ENCODE measurements at places on chromosomes 13 and 19.

DNA sequence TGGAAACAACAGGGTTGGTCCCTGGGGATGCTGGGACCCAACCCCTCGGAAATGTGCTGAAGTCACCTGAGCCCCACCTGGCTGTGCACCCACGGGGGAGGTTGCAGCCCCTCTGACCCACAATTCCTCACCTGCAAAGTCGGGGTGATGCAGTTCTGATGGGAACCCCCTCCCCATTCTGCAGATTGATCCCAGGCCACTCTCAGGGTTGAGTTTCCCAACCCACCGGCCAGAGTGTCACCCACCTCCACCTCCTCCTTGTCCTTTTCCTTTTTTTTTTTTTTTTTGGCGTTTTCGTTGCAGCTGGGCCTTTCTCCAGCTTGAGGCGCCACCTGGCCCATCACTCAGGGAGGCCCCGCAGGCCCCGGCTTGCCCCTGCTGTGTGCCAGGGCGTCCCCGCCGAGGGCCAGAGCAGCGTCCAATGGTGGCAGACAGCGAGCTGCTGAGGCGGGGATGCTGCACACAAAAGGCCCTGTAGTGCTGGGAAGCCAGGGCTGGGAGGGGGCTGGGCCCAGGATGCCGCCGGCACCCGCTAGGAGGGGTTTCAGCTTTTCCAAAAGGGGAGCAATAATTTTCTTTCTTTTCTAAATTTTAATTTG, 4.6 kb downstream of the PIK3R2 start:
- no peak for DNase-seq

DNA sequence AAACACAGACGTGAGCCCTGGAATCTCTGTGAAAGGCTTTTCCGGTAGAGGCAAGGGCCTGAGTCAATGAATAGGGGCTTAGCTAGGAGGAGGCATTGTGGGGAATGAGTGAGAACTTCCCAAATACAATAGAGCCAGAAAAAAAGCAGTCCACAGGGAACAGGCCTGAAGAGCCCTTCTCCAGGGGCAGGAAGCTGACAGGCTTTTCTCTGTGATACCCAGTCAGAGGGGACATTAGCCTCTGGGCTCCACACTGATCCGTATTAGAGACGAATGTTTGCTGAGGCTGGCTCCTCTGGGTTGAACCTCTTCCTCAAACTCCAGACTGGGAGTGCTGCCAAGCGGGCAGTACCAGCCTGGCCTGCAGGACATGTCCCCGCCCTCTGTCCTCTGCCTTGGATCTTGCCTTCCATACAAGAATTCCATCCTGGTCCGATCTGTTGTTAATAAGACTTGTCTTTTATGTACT, 2.3 kb downstream of the DHRS12 start:
- no peak for DNase-seq

DNA sequence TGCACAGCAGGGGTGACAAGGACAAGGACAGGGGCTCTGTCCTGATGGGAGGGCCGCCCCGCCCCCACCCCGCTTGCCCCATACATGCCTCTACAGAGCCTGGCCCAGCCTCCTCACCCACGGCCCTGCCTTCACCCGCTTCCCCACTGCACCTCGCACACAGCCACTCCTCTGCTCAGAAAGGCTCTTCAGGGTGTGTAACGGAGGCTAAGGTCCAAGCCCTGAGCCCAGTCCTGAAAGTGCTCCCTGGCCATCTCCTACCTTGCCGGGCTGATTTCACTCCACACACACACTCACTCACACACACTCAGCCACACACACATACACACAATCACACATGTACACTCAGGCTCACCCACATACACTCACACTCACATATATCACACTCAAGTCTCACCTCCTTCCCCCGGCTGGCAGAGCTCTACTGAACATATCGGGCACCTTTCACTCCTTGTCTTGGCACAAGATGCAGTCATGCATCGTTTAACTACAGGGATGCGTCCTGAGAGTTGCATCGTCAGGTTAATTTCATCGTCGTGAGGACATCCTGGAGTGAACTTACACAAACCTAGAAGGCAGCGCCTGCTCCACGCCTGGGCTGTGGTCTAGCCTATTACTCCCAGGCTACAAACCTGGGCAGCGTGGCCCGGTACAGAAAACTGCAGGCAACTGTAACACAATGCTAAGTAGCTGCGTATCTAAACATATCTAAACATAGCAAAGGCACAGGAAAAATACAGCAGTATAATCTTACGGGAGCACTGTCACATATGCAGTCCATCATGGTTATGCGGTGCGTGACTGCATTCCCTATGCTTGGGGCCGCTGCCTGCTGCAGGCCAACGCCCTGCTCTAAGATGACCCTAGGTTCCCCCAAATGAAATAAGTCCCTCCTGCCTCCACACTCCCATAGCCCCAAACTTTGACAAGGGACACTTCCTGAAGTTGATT, 13.1 kb downstream of the EPS15L1 start:
- DNase-seq = no peak

DNA sequence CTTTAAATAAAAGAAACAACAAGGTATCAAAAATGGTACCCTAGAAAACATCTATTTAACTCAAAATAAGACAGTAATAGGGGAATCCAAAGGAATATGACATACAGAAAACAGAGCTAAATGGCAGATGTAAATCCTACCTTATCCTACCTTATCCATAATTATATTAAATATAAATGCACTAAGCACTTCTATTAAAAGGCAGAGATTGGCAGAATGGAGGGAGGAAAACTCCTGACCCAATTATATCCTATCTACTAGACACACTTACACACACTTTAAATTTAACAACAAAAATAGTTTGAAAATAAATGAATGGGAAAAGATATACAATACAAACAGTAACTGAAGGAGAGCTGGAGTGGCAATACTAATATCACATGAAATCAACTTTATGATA, 14.4 kb downstream of the RNASEH2B start:
- DNase-seq = no peak

DNA sequence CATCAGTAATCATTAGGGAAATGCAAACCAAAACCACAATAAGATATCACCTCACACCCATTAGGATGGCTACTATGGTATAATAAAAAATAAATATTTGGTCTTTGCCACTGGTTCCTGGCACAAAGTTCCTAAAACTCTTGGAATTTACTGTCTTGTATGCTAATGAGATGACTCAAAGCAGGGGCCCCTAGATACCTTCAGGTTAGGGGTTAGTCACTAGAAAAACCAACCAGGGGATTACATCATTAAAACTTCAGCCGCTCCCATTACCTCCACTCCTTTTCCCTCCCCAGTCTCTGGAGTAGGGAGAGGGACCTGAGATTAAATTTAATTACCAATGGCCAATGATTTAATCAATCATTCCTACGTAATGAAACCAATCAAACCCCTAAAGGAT, 49.6 kb downstream of the THSD1 start:
- DNase-seq = no peak

- DNase-seq = no peak
These were observed 73.6 kb downstream of the COL4A1 start for GRCh38 chr13:110233181-110233950.

GRCh38 chr13:51158880-51159518, 47.9 kb upstream of the C13orf42 start:
- DNase-seq = no peak

DNA sequence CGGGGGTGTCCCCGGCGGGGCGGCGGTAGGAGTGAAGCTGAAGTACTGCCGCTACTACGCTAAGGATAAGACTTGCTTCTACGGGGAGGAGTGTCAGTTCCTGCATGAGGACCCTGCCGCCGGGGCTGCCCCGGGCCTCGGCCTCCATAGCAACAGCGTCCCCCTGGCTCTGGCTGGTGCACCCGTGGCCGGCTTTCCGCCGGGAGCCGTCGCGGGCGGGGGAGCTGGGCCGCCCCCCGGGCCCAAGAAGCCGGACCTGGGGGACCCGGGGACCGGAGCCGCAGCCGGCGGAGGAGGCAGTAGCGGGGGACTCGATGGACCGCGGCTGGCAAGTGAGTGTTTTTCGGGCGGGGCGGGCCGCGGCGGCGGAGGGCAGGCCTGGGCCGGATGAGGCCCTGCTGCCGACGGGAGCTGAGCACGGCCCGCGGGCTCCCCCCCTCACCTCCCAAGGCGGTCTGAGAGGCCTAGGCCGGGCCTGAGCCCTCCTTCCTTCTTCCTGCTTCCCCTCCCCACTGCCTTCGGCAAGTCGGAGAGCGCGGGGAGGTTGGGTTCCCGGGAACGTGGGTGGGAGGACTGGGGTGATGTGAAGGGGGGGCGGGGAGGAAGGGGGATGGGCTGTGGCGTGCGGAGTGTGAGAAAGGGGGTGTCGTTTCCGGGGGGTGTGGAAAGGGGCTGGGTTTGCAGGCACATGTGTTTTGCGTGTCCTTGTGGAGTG, 568 bp downstream of the PAN3 start:
- no peak for DNase-seq

- no peak for DNase-seq
These were observed 42.0 kb downstream of the FBN3 start for GRCh38 chr19:8107301-8107903.

DNA sequence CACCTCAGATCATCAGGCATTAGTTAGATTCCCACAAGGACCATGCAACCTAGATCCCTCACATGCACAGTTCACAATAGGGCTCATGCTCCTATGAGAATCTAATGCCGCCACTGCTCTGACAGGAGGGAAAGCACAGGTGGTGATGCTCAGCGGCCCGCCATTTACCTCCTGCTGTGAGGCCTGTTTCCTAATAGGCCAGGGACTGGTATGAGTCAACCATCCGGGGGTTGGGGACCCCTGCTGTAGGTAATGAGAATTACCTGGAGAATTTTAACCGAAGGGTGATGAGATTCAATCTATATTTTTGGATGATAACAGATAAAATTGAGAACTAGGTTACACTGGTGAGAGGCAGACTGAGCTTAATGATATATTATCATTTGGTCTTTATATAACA, 101.4 kb downstream of the LACC1 start:
- DNase-seq = no peak

DNA sequence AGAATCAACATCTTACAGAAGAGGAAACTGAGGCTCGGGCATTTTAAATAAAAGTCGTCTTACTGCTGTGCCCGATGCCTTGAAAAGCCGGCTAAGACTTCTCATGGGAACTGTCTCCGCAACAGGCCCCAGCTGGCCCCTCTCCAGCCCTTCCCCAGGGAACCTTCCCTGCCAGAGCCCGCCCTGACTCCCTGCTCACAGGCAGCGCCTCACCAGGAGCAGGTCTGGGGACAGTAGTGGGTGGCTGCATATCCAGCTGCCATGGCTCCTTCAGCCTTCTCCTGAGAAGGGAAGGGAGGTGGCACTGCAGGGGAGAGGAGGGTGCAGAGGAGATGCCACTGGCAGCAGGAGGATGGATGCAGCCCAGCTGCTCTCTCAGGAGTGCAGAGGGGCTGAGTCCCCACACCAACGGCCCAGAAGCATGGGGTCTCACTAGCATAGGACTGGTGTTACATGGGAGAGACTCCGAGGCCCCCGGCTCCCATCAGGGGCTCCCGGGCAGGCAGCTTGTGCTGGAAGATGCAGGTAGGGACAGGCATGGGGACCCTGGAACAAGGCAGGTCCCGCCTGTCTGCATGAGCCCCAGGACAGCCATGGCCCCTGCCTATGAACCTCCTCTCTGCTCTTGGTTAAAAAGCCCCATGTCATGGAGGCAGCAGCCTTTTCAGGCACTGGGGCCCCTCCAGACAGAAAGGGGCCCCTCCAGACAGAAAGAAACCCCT, 216.4 kb upstream of the SGCG start:
- DNase-seq = no peak

- no peak for DNase-seq
These were observed 484 bp downstream of the ICAM3 start for GRCh38 chr19:10338940-10339339.

DNA sequence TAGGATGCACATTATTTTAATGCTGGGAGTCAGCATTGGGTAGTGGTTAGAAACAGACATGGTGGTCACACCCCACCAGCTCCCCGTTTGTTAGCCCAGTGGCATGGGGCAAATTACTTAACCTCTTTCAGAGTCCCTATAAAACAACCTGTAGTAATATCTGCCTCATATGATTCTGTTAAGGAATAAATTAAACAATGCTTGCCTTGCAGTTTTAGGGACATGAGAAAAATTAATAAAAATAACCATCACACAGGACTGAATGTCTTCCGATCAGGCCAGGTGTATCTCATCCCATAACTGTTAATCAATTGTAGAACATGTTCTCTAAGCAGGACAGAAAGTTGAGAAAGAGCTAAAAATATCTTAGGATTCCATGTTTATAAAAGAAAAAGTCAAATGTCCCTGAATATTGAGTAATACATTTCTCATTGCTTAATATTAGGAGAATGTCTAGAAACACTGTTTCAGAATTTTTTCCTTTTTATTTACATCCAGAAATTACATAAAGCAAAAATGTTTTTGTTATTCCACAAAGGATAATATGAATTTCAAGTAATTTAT, 196.5 kb downstream of the GPC6 start:
- no peak for DNase-seq
